AG09309 (cell line): ENCODE measurements at places on chromosomes 3 and 15.

- no peak for DNase-seq
These were observed 635.1 kb upstream of the AGTR1 start for GRCh38 chr3:148062590-148062989.

DNA sequence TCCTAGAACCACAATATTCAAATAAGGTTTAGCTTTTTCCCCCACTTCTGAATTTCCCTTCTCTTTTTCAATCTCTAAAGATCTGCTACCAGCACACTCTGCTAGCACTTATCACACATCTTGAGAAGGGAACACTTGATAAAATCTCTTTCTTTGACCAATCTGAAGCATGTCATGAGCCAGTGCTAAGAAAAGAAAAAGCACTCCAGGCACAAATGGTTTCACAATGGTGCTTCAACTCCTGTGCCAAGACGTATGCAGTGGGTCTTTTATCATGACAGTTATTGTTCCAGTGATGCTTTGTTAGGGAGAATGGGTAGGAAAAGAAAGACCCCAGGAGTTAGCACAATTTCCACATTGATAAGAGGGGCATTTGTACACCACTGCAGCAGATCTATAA is 248.4 kb downstream of the ZNF385D start:
- no peak for DNase-seq

GRCh38 chr3:158710601-158711000 is 21.7 kb downstream of the RARRES1 start:
- DNase-seq, result no peak

DNA sequence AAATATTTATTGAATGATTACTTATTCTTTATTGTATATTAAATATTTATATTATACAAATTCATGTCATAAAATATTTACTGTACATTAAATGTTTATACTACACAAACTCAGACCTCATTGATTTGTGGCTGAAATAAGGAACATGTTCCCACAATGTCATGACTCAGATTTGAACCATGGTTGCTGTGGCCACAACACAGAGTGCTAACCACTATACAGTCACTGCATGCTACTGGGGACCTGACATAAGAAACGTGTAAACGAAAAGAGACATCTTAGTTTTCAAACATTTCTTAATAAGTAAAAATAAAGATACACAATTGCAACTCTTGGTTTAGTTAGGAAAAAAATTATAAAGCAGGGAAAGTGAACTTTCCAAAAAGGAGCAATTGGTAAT is 99.1 kb upstream of the AGTR1 start:
- DNase-seq, result no peak

DNA sequence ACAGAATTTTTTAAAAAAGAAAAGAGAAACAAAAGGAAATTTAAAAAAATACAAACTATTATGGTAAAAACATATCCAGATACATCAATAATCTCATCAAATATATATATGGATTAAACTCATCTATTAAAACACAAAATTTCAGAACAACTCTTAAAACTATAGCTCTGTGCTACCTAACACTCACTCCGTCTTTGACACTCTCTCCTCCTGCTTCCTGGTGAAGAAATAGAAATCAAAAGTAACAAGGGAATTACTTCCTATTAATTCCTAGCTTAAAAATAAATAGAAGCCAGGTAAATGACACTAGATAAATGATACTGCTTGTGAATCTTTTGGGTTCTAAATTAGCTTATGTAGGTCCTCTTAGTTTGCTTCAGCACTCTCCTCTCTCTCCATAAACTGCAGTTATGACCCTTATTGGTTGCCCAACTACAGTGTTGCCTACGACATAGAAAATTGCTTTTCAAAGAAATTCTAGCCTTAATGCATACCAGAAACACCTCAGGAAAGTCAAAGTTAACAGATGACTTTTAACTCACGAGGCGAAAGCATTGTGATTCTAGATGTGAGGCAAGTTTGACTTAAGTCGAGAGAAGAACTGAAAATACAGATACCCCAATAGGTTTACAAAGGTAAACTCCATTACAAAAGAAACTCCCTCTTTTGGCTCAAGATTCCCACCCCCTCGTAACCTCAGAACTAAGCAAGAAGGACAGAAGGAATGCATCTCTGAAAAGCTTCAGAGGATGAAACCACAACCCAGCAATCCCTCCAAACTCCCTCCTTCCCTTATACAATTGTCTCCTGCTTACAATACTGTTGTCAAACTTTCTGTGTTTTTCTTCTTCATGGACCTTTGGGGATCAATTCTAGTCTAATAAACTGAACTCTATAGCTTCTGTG is 394.7 kb downstream of the FGF12 start:
- DNase-seq, result no peak

DNA sequence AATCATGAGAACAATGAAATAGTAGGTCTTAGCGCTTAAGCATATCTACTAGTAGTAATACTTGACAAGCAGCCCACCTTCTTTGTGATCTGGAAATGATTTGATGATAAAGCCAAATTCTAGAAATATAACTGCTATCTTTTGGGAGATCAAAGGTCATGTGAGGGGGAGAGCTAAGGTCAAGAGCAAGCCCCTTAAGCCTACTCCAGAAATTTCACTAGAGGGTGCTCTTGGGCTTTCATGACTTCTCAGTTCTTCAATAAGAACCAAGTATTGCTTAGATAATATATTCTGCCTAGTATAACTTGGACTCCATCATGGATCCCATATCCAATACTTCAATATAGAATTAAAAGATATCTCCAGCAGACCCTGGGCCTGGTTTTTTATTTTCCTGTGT is 319.6 kb downstream of the ZBTB20 start:
- DNase-seq, result no peak

GRCh38 chr15:83993591-83993990 is 242.0 kb upstream of the GOLGA6L4 start:
- DNase-seq, result no peak

GRCh38 chr3:169940470-169941181 is 26.0 kb upstream of the SEC62 start:
- no peak for DNase-seq

GRCh38 chr3:155778462-155778861 is 27.6 kb downstream of the C3orf33 start:
- no peak for DNase-seq

DNA sequence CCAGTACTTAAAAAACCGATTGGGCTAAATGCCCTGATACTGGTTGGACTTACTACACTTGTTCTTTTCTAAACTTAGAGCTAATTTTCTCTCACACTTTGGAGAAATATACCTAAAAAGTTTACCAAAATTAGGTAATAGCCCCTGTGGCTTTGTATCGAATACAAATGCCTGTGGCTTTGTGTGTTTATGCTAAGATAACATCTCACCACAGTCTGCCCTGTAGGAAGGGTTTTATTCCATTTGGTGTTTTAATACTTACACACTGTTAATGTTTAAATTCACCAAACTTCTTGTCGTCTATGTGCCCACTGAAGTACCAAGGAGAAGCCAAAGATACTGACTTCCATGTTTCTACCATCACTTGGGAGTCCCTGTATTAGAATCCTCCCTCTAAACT is 66.4 kb downstream of the BCHE start:
- no peak for DNase-seq

- DNase-seq, result no peak
These were observed 214.6 kb downstream of the KCNAB1 start for GRCh38 chr3:156334841-156335545.

- DNase-seq, result peak; percentile 75
These were observed 176.5 kb upstream of the PFN2 start for GRCh38 chr3:150146991-150147761.

DNA sequence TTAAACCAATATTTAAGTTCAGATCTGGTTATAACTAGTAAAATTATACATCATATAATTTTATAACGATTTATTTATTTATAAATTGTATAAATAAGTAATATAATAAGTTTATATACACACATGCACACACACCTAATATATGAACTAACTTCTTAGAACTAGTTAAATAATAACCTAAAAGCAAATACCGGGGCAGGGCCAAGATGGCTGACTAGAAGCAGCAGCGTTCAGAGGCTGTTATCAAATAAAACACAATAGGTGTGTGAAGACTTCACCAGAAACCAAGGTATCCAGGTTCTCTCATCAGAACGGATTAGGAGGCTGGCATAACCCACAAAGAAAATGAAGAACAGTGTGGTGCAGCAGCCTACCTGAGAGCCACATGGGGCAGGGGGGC is 653.6 kb upstream of the CBLB start:
- no peak for DNase-seq

- DNase-seq, result no peak
These were observed 7.3 kb downstream of the FBLN2 start for GRCh38 chr3:13556207-13556606.

DNA sequence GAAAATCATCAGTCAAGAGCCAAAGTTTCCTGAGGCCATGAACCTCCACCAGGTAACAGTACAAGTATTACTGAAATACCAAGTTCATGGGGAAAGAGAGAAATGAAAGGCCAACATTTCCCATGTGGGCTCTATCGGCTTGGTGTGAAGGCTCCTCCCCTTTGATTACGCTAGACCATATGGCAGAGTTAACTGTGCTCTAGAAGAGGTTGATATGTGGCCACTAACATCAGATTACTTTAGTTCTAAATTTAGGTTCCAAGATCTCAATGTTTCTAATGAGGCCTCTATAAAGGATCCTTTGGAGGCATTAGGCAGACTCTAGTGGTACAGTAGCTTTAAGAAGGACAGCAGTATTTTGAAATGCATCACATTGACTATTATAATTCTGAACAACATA is 127.1 kb downstream of the SEMA6D start:
- DNase-seq, result no peak

DNA sequence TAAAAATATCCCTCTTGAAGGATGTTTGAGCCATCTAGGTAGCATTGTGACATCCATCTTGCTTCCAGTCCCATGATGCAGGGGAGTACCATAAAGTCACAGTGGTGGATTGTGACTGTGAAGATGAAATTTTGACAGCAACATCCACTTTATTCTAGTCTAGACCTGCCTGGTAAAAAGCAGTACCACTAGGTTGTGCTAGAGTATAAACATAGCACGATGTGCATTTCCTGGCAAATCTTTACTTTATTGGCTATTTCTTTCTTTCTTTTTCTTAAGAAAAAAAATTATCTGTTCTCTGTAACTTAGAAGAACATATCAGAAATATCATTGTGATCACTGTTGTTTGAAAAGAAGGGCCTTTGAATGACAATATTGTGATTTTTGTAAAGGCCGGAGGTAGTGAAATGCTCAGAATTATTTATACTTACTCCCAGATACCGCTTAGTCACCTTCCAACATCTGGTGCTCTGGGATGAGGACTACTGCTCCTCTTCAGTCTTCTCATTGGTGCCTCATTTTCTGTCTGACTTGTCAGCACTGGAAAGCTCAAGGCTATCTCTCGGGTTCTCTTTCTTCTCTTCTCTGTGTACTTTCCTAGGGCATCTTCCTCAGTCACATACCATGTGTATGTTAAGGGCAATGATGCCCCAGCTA is 35.6 kb downstream of the AGBL1 start:
- DNase-seq, result no peak

DNA sequence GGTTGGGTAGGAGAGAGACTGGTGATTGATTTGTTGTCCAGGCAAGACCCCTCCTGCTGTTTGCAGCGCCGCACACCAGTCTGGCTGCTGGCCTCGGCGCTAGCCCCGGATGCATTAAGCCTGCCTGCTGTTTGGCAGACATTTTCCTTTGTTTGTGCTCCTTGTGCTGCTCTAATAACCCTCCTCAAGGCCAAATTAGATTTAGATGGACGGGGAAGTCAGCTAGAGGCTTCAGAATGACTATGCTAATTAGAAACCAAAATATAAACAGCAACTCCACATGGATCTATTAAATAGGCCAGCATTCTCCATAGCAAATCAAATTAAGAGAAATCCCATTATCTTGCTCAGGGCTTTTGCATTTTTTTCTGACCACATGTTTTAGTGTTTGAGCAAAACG is 445.2 kb downstream of the SQOR start:
- DNase-seq, result no peak

- no peak for DNase-seq
These were observed 29.3 kb downstream of the SLC4A7 start for GRCh38 chr3:27454914-27455313.
